MG63 (cell line): ENCODE measurements at places on chromosomes 4 and X. TPM values are rescaled to one million over a fixed set of nuclear protein-coding genes. Genes with fewer than 3 reads are reported as not detected.

ODAPH gene
- not detected in 2 replicates for total RNA-seq

S100P gene
- not detected in 2 replicates for total RNA-seq

RHOXF1 gene
- not detected in 2 replicates for total RNA-seq

CYTL1 gene
- total RNA-seq = not detected in 2 replicates

TACR3 gene
- not detected in 2 replicates for total RNA-seq

SPOCK3 gene
- total RNA-seq = 1.3 TPM in 1 of 2 replicates, not detected in the other

SYN1 gene
- 0.26 TPM in 1 of 2 replicates, not detected in the other for total RNA-seq

CPLX1 gene
- total RNA-seq = not detected in 2 replicates

MAOB gene
- 0.30 TPM in 1 of 2 replicates, not detected in the other for total RNA-seq

DNA sequence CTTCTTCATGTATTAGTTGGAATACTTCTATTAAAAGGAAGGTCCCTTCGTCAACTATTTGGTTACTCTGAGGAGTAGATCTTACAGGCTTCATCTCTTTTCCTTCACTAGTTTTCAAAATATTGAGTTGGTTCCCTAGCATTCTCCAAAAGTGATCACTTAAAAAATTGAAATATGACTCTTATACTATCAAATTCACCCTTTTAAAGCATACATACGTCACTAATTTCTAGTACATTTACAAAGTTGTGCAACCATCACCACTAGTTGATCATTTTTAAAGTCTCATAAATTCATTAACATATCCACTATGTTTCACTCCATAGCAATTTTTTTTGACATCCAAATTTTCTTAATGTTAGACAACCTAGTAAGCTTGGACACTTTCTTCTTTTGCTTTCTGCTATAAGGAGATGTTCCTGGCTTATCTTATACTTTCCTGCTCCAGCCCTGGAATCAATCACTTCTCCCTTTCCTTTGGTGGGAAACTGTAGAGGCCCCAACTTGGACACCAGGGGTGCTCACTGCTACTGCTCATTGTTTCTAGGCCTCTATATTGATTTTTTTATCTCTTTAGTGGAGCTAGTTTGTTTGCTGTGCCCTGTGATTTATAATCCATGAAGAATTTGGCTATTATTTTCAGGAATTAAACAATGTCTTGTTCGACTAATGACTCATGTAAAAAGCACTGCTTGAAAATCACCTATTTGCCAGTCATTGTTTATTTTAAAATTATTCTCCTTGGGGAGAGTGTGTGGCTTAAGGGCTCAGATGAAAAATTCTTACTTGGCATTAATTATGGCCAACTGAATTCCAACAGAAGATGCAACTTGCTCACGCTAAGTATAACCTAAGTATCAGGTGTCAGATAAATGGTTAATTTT is 4.0 kb upstream of the ZFX start:
- DNase-seq = peak; percentile 36

- DNase-seq = no peak
Observed at GRCh38 chr4:67465763-67466052, 79.6 kb downstream of the CENPC start.

DNA sequence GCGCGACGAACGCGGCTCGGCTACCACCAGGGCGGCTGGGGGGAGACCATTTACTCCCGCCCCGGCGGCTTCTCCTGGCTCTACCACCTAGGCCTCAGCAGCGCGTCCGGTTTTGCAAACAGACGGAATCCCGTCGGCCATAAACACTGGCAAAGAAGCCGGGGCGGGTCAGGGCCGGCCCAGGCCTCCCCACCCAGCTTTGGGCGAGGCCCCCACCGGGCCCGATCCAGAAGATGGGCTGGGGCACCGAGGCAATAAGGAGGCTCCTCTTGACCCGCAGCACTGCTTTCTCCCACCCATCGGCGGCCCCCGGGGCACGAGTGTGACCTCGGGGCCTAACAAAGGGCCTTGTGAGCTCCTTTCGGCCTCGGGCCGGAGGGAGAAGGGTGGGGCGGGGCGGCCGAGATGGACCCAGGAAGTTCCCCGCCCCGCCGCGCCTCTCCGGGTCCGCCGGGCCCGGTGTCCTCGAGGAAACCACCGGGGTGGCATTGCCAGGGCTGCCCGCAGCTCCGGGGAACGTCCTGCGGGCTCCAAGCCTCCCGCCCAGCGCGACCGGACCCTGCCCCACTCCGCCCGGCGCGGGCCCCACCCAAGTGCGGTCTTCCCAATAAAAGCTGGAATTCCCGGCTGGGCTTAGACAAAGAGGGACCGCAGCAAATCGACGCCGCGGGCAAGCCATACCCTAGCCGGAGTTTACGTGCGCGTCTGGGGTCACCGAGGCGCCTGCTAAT is 5.9 kb downstream of the BCOR start:
- DNase-seq = no peak

GRCh38 chrX:9172464-9172850 is 138.5 kb upstream of the FAM9B start:
- DNase-seq = no peak

DNA sequence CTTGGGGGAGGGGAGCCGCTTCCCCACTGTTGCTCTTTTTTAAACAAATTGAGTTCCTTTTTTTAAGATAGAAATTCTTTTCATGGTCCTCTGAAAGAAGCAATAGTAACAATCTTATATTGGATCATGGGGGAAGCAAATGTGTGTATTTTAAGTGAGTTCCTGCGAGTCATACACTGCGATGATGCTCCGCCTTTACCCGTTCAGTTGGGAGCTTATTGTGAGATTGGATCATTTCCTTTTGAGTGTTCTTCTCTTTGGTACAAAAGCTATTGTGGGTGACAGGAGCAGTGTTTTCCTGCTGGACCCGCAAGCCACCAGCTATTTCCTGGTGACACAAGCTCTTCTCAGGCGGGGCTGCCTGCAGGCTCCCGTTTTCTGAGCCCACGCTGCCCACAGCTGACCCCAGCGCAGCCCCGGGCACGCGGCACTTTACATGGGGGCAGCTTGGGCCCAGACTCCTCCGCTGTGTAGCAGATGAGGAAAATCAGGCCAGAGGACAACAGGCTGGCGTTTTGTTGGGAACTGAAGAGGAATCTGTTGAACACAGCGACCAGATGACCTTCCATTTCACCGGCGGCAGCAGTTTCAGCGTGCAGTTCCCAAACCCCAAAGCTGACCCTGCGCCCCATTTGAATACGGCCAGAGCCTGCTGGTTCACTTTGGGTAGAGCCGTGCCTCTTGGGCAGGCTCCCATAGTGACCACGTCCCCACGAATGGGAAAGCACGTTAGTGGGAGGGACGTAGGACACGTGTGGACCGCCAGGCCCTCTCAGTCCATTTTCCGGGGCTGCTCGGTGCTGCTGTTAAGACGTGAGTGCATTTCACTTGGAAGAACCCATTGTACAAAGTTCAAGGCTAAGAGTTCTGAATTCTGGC is 12.2 kb downstream of the TADA2B start:
- DNase-seq = no peak

DNA sequence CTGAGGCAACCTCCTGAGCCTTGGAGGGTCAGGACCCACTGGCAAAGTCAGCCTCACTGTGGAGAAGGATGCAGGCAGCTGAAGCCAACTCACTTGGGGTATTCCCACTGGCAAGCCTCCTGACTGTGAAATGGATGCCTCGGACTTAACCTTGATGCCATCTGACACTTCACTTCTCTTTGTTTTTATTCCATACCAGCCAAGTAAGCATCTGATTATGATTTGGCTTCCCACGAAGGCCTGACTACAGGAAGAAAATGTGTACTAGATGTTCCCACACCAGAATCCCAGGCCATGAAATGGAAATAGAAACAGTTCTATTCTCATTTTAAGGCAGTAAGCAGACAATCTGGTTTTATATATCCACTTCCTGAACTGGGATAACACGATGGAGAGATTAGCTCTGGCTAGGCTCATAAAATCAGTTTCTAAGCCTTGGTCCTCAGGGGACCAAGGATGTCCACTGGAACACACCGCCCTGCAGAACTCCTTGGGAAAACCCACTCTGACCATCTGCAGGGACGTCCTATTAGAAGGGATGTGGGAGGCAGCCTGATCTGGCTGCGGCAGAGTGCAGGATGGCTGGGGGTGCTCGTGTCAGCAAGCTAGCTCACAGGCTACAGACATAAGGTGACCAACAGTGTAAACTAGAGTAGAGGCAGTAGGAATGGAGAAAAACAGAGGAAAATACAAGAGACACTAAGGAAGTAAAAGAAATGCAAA is 89.3 kb downstream of the TSPAN5 start:
- no peak for DNase-seq

DNA sequence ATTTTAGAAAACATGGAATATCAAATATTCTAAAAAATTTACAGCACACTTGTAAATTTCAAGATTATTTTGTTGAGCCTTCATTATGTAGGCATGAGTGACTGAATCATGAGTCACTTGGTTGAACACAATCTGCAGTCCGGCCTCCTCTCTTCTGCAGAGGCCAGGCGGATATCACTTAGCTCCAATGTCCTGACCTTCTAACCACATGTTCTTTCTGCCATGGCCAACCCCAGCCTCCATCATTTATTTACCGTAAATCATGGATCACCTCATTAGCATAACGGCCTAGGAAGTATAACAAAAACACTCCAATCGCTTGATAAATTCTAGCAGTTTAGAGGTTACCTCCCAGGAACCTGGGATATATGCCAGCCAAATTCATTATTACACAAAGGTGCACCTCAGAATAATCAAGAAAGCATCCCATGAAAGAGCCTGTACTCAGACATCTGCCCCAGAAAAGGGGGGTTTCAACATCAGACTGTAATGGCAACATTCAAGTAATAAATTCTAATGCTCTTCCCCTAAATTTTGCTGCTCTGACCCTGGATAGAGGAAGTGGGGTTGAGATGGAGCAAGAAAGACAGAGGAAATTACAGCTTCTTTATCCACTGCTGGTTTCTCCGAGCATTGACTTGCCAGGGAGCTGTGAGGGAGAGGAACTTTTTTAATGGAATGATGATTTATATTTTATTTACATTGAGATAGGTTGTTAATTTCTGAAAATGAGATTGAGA is 2153.6 kb upstream of the AGA start:
- no peak for DNase-seq

- no peak for DNase-seq
Observed at GRCh38 chrX:18390941-18391538, 34.4 kb upstream of the CDKL5 start.

- DNase-seq = no peak
Observed at GRCh38 chrX:38275615-38276014, 51.7 kb downstream of the RPGR start.

DNA sequence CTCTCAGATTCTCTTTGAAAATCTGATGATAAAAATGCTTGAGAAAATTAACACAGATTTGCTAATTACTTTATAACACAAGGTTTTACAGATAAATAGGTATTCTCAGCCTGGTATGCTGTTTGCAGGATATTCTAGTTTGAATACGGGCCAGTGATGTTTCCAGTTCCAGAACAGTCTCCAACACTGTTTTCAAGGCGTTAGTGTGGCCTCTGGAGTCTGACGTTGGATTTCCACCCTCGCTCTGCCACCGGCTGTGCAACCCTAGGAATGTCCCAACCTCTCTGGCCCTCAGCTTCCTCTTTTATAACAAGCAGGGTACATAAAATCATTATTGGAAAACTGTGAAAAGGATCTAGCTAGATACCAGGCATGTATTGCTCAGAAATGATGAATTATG is 23.8 kb upstream of the CYP4V2 start:
- DNase-seq = no peak

DNA sequence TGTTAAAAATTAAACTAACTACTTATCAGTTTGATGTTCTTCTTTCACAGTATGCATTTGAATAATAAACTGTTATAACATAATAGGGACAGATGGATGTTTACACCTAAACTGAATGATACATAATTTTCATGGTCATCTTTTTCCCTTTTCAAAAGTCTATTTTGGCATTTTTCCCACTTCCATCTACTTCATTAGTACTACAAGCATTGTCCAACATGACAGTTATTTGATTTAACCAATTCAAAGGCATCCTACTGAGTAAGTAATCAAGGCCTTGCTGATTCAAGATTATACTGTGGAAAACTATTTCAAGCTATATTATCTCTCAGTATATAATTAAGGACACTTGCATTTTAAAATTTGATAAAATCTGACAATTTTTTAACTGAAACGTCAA is 212.9 kb downstream of the FAT4 start:
- DNase-seq = no peak

GRCh38 chr4:109864134-109864533 is 16.2 kb downstream of the LRIT3 start:
- DNase-seq = no peak

- no peak for DNase-seq
Observed at GRCh38 chrX:154696676-154697045, 43.3 kb upstream of the CTAG2 start.

- no peak for DNase-seq
Observed at GRCh38 chr4:101286663-101287062, 60.7 kb downstream of the PPP3CA start.

DNA sequence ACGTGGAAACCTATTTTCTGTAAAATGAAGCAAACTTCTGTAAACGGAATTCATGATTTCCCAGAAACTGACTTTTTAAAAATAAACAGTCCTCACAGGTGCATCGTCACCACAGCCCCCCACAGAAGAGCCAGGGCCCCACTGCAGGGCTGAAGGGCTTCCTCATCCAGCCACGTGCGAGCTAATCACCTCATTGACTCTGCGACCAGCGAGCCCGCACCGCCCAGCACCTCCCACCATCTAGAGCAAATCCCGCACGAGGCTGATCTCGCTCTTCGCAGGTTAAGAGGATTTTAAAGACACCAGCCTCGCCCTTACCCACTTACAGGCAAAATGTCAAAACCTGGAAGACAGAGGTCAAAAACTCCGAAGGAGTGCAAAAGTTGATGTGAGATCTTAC is 14.8 kb downstream of the PPP2R3B start:
- no peak for DNase-seq

DNA sequence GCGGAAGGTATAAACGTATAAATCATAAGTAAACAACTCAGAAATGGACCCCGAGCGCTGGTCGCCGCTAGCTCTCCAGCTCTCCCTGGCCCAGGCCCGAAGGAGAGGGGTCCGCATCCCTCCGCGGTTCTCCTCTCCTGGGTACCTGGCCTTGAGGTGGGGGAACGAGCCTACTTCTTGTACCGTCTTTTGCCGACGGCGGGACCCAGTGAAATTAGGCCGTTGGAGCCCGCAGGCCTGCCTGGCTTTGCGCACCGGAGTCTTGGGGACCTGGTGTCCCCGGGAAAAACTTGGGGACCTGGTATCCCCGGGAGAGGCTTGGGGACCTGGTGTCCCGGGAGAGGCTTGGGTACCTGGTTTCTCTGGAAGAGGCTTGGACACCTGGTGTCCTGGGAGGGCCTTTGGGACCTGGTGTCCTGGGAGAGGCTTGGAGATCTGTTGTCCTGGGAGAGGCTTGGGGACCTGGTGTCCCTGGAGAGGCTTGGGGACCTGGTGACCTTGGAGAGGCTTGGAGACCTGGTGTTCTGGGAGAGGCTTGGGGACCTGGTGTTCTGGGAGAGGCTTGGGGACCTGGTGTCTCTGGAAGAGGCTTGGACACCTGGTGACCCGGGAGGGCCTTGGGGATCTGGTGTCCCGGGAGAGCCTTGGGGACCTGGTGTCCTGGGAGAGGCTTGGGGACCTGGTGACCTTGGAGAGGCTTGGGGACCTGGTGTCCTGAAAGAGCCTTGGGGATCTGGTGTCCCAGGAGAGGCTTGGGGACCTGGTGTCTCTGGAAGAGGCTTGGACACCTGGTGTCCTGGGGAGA is 12.0 kb downstream of the SHOX start:
- DNase-seq = no peak
